Fibroblast of skin of back (primary cell): ENCODE measurements at places on chromosomes 3 and 15.

- DNase-seq, result no peak
Measured at GRCh38 chr3:49872801-49873281, 3.1 kb upstream of the CAMKV start.

- DNase-seq, result peak; percentile 95
Measured at GRCh38 chr3:127803619-127804018, 18.7 kb downstream of the MGLL start.

DNA sequence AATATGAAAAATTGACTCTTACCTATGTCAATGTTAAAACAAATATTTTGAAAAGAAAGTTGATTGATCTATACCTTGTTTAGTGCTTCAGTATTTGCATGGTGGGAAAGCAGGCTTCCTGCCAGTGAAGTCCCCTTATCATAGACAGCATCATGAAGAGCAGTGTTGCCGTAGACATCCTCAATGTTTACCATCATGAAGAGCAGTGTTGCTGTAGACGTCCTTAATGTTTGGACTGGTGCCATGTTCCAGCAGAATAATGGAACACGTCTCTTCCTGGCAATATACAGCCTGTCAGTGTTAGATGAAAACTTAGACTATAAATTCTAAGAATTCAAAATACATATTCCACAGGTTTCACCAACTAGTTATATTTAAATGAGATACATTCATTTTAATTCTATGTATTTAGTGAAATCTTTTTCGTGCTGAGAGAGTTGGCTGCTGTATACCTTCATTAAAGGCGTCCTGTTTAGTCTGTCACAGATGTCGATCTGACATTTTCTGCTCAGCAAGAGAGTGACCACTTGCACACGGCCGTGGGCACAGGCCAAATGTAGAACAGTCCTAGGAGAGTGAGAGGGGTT is 116.8 kb downstream of the LMLN start:
- DNase-seq, result no peak

- no peak for DNase-seq
Measured at GRCh38 chr3:12681089-12681942, 17.4 kb upstream of the RAF1 start.

DNA sequence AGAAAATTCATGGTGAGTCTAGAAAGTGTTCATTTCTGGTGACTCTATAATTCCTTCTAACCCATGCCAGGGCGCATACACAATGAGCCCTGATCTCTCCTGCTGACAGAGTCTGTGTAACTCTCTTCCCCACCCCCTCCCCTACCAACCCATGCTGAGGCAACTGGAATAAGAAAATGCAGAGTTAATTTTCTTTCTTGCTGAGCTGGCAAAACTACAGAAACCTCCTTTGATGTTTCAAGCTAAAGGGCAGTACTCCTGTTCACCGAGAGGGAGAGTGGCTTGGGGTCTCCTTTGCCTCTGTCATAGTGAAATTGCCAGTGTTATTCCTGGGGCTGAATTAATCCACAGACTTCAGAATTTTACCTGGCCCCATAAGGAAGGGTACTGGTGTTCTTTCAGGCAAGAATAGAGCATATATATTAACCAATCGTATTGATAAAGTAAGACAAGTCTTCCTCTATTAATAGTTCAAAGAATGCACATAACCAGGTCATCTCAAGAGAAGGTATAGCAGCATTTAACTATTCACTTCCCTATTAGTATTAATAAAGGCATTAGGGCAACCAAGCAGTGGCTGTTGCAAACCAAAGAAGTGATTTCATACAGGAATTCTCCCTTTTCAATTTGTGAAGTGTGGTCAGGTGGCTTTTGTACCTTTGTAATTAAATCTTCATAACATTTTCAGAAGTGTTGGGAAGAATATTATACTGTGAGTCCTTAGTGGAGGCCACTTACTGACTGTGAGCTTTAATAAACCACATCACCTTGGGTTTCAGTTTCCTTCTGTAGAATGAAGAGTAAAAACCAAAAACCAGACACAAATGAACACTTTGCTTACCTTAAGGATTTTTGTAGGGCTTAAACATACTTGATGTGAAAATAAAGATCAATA is 4.1 kb downstream of the GAP43 start:
- no peak for DNase-seq

GRCh38 chr3:68919000-68919399 is 13.3 kb downstream of the TAFA4 start:
- peak; percentile 10 for DNase-seq

DNA sequence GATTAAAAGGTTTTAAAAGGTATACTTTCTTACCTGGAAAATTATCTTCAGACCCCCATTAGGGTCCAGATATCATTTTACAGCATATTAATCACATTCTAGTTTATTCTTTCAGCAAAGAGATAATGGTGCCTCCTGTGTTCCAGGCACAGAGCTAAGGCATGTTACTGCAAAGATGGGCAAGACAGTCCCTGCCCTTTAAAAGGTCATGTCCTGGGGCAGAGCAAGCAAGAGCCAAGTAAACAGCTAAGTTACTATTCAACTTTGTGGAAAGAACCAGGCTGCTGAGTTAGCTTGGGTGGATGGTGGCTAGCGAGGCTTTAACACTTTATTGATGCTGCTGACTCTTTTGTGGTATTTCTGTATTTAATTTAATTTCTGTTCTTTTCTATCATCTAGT is 75.0 kb downstream of the LRRC28 start:
- DNase-seq, result no peak

DNA sequence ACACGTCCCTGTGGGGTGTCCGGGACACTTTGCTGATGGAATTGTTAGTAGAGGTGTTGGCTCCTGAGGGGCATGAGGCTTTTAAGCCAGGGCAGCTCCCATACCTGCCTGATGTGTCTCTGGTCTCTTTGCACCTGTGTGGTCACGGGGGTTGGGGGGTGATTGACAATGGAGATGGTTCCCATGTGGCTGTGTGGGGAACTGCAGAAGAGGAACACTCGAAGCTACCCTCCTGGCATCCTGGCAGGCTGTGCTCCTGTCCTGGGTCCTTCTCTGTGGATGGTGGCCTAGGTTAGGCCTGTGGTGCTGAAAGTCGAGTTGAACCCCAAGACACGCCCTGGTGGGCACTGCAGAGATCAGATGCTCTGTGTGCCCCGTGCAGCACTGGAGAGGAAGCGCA is 73.4 kb downstream of the HMCES start:
- no peak for DNase-seq

DNA sequence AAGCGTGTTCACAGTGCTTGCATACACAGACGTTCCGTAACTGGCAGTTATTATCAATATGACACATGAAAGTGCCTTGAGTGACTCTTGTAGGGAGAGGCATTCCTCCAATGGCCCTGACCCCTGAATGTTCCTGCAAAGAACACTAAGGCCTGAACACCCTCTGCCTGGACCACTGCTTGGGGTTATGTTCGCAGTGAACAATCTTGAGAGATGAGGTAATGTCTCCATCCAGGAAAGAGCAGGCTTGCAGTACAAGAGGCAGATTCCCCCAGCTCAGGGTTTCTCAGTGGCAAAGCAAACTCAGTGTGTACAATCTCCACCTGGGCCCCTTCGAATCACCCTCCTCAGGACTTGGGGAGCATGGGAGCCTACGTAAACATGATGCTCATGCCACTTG is 324.6 kb downstream of the MAGI1 start:
- peak; percentile 82 for DNase-seq

DNA sequence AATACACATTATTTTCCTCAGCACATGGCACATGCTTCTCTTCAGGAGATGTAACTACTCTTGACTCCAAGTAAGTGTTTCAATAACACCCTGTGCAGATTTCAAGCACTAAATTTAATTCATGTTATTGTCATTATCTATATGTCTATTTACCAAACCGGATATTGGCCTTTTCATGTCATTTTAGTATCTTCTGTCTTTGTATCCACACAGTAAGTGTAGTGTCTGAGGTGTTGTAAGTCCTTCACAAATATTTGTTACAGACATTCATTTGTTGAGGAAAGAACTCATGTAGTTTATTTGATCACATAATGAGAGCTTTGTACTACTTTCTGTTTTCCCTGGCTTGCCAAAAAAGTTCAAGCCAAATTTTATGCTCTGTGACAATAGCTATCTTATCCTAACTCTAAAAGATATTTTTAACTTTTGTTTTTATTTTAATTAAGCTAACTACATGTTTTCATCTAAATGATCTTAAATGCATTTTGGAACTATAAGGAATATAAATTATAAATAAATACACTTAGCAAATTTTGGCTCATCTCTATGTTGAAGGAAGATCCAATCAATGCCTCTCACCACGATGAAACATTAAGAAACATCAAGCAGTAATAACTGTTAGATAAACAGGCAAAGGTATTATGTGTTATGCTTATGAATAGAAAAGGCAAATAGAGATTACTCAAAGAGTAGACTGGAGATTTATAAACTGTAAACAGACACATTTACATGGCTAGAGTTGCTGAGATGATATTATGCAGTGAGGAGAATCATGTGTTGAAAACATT is 48.3 kb downstream of the SPTSSB start:
- DNase-seq, result no peak

GRCh38 chr3:197752107-197752506 is 2.4 kb downstream of the FYTTD1 start:
- no peak for DNase-seq

GRCh38 chr3:73324203-73325155 is 263.0 kb downstream of the EBLN2 start:
- peak; percentile 21 for DNase-seq

DNA sequence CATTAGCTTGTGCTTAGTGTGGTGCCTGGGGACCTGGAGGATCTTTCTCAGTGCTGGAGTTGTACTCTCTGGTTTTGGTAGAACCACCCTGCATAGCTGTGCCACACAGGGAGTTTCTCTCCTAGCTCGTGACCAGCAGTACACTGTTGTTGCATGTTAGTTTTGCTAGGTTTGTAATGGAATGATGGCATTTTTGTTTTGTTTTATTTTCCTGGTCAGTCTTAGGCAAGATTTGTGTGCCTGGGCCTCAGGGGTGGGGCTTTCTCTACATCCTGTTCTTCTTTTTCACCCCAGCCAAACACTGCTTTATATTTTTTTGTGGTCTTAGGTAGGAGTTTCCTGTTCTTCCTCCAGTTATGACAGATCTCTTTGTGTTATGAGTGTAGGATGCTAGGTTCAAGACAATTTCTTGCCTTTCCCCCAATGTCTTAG is 534.5 kb upstream of the KCNMB2 start:
- no peak for DNase-seq
